Retina (tissue), 1 donor: ENCODE measurements at places on chromosomes 16 and 17.

- DNase-seq = no peak
These were observed 1.6 kb downstream of the NDUFAF8 start for GRCh38 chr17:81240761-81241160.

DNA sequence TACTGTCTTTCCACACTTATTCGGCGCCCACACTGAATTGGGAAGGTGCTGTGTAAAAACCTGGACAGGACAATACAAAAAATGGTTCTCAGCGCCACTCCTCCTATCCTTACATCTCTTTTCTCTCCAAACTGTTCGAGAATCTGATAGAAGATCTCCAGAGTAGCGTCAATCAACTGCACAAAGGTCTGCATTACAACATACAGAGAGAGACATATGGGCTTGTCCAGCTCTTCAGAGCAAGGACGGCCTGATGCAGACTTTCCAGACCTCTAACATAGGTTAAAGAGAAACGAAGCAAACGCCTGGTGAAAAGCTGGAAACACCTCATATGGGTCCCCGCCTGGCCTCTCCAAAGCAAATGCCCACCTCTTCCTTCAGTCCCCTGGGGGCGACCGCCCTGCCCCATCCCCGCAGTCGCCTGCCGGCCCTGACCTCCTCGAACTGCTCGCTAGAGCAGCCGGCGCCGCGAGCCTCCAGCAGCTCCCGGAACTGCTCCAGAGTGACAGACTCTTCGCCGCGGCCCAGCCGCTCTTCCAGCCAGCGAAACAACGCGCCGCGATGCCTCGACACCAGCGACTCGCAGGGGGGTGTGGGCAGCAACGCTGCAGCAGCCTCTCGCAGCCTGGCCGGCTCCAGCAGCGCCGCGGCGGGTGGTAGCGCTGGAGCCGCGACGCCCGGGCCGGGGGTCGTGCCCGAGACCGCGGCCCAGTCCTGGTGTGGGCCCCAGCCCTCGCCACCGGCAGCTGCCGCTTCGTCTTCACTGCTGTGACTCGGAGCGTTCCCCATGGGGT is 526 bp downstream of the ZZEF1 start:
- DNase-seq = no peak

DNA sequence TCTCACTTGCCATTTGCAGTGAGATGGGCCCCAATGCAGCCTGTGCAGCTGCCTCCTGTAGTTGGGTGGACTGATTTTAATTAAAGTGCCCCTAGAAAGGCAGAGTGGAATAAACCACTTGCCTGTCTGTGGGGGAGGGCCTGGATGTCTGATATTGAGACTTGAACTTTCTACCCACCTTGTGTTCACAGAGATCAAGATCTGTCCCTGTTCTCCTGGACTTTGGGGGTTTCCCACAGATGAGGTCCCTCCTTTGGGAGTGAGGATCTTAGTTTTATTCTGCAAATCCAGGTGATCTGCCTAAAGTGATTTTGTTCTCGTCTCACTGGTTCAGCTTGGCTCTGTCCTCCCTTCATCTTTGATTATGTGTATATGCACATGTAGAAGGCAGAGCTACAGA is 7.7 kb upstream of the DHRS13 start:
- no peak for DNase-seq

GRCh38 chr16:15682105-15682570 is 32.1 kb downstream of the NDE1 start:
- no peak for DNase-seq

DNA sequence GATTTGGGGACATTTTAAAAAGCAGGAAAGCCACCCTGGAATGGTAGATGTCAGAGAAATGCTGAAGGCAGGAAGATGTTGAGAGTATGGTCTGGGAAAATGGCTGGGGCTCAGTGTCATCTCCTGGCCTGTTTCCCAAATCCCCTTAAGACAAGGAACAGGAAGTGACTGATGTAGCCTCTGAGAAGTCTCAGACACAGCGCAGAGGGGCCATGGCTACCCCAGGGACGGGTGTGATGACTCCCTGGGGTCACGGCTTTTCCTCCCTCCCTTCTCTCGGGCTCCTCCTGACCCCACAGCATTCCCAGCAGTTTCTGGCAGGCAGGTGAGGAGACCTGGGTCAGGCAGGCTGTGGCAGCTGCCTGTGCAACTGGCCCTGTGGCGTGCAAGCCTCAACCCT is 45.4 kb downstream of the RAP1GAP2 start:
- DNase-seq = no peak

- peak; percentile 85 for DNase-seq
These were observed 13.7 kb downstream of the ALOX12B start for GRCh38 chr17:8073627-8074484.

DNA sequence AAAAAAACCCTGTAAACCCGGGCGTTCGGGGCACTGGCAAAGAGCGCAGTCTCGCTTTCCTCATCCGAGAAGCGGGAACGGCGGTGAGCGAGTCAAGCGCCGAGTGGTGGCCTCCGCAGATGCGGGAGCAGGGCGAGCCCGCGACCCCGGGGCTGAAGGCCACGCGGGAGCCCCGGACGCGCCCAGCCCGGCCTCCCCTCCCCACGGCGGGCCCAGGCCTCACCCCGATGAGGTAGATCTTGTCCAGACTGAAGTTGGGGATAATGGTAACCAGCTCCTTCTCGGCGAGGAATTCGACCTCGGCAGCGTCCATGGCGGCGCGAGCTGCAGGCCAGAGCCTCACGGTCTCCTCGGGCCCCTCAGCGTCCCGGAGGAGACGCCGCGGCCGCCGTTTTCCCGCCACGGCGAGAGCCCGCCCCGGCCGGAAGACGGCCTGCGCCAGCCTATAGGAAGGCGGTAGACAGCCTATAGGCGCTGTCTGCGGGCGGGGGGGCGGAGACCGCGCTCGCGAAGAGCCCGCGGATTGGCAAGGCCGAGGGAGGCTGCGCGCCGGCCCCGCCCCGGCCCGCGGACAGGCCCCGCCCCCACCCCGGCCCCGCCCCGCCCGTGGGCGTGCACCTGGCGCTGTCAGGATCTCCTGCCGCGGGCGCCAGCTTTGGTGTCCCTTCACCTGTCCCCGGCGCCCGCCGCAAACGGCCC is at the start of gene GINS2:
TSS of gene GINS2 (minus strand) at position 369 of the 699 bp plus-strand sequence. CDS start at position 313, 56 bp downstream.
- DNase-seq = peak; percentile 88

GRCh38 chr17:17137731-17138585 is 68.2 kb downstream of the PLD6 start:
- no peak for DNase-seq

GRCh38 chr17:47603830-47604597 is 45.7 kb upstream of the KPNB1 start:
- DNase-seq = no peak

GRCh38 chr17:66126231-66126630 is 65.7 kb downstream of the CEP112 start:
- DNase-seq = no peak

- DNase-seq = no peak
These were observed 157.9 kb downstream of the RPTOR start for GRCh38 chr17:80702315-80703141.

DNA sequence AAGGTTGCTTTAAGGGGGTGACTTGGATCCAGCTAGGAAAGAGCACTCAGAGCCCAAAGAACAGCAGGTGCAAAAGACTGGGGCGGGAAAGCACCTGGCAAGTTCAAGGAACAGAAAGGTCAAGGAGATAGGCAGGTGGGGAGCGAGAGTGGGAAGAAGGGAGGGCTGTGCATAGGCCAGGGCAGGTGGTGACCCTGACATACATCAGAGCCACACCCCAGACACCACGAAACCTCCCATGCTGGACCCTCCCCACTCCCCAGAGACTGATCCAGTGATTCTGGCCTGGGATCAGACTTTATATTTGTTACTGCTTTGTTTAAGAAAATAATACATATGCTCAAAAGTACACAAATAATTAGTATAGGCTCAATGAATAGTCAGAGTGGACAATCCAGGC is 48.5 kb upstream of the RBFOX3 start:
- no peak for DNase-seq

DNA sequence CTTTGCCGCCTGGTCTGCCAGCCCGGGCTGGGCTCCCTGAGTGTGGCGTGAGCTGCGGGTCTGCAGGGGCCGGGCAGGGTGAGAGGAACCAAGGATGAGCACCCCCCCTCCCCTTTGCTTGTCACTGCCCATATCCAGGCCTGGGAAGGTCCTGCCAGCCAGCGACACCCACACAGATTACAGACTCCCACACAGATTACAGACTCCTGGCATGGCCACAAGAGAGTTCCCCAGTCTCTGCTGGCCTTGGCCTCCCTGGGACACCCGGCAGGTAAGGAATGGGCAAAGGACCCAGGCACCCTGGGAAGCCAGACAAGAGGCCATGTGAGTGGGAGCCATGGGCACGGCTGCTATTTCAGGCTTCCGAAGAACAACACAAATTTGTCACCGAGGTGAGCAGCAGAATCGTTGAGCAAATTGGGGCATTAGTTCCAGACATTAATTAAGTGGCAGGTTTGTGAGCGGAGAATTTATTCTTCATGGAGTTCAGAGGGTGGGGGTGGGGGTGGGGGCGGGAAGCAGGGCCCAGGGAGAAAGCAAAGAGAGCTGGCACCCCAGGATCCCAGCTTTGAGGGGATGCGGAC is 41.4 kb downstream of the SRCIN1 start:
- DNase-seq = no peak

DNA sequence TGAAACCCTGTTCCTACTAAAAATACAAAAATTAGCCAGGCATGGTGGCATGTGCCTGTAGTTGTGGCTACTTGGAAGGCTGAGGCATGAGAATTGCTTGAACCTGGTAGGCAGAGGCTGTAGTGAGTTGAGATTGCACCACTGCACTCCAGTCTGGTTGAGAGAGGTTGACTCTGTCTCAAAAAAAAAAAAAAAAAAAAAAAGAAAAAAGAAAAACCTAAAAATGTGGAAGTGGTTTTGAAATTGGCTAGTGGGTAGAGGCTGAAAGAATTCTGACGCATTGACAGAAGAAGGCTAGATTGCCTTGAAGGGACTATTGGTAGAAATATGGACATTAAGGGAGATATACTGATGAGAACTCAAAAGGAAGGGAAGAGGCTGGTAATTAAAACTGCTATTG is 33.6 kb upstream of the CPPED1 start:
- DNase-seq = no peak

DNA sequence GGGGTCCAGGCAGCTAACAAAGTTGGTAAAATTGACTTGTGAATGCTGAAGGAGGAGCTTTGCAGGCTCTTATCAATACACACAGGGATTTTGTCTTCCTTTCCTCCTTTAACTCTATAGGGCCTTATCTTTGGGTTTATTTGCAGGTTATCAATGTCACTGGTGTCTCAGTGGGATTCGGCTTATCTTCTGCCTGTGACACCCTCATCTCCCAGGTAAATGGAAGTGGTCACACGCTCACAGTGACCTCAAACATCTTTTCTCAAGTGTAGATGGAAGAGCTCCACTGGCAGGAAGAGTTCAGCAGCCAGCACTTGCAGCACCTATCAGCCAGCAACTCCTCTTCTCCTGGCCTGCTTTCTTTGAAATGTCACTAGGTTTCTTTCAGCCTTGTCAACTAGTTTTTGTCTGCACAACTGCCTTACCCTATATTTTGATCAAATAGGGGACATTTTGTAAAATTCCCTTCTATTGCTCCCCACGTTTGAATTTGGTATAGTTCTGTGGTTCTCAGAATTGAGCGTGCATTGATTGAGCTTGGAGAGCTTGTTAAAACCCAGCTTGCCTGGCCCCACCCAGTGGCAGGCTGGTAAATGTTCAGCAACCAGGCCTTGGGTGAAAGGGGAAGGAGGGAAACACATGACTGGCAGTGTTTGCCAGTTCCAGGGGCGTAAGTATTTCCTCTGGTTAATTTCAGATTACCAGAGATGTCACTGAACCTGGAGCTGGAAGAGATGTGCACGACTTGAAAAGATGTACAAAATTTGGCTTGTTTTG is 12.8 kb downstream of the SLC47A1 start:
- no peak for DNase-seq

- DNase-seq = no peak
These were observed 551.1 kb upstream of the CDH11 start for GRCh38 chr16:65672960-65673359.

GRCh38 chr16:10983159-10983558 is 38.8 kb downstream of the CLEC16A start:
- DNase-seq = no peak

DNA sequence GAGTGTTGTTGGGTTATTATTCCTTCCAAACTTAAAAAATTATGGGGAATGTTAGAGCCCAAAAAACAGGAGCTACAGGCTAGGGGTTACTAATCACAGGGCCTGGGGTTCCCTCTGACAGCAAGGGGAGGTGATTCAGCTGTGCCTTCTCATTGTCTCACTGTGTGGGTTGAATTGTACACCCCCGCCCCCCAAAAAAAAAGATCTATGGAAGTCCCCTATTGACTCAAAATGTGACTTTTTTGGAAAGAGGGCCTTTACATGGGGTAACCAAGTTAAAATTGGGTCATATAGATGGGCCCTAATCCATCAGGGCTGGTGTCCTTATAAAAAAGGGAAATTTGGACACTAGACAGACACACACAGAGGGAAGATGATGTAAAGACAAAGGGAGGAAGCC is 190.2 kb downstream of the SOX9 start:
- DNase-seq = no peak

- DNase-seq = no peak
These were observed 318.7 kb upstream of the RBFOX1 start for GRCh38 chr16:7013990-7014389.

GRCh38 chr17:38777641-38778250 is 21.6 kb downstream of the PIP4K2B start:
- no peak for DNase-seq

DNA sequence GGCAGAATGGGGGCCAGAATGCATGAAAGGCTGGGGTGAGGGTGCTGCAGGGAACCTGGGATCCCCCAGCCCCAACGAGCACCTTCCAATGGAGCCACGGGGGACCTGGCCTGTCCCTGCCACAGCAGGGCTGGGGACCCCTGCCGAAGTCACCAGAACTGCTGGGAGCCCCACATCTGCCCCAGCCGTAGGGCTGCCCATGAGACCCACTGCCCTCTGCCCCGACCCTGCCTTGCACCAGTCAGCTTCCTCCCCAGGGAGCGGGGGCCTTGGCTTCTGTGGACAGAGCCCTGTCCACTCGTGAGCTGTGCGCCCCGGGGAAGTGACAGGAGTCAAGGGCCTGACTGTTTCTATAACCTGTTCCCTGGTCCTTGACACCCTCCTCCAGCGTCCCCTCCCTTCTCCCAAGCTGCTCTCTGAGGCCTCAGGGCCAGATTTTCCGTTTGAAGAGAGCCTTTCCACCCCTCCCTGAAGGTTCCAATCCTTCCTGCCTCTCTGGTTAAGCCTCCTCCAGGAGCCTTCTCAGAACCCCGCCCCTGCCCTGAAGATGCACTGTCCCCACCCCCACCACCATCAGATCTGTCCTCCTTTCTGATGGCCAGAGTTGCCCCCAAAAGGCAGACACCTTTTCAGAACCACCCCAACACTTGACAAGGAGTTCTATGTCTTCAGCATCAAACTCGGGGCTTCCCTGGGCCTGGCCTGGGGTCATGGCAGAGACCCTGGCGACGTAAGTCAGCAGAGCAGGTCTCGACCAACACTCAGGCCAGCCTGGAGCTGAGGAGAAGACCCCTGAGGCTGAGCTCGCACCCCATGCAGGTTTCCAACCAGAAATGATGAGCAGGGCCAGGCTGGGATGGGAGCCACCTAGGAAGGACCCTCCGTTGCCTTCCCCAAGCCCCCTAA is 10.7 kb upstream of the PRR29 start:
- no peak for DNase-seq

DNA sequence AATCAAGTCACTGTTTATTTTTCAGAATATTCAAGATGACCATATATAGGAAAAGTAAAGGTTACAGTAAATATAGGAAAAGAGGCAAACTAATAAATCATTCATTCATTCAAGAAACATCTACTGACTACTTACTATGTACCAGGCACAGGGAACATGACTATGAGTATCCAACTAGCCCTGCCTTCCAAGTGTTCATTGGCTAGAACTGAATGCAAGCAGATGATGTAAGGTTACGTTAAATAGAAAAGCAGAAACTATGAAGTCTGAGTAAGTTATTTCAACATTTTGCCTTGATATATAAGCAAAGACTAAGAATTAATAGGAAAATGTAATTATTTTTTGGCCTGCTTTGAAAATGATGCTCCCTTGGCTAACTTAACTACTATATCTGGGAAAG is 36.7 kb downstream of the SPAG9 start:
- no peak for DNase-seq
